ENCODE measurements at places on chromosomes 3 and 15.
A peak's percentile ranks its signal among the peaks of the same experiment; 100 is the strongest.

GRCh38 chr15:95880630-95881029 is 449.9 kb upstream of the NR2F2 start:
- DNase-seq = no peak

GRCh38 chr3:111999484-112000324 is 982 bp downstream of the TAGLN3 start:
- DNase-seq = no peak

DNA sequence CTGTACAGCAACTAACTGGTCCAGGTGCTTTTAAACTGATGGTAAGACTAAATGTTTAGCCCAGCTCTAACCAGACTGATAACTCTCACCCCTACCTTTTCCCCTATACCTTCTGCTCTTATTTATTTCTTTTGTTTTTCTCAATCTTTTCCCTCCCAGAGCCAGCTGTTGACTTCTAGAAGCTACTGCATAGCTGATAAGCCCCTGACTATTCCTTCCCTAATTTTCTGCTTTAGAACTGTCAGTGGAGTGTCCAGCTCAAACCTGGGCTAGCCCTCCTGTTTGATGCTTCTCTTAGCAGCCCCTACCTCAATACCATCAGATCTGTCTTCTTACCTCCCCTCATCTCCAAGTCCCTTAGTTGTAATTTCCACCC is 20.6 kb downstream of the SLC35G2 start:
- no peak for DNase-seq

DNA sequence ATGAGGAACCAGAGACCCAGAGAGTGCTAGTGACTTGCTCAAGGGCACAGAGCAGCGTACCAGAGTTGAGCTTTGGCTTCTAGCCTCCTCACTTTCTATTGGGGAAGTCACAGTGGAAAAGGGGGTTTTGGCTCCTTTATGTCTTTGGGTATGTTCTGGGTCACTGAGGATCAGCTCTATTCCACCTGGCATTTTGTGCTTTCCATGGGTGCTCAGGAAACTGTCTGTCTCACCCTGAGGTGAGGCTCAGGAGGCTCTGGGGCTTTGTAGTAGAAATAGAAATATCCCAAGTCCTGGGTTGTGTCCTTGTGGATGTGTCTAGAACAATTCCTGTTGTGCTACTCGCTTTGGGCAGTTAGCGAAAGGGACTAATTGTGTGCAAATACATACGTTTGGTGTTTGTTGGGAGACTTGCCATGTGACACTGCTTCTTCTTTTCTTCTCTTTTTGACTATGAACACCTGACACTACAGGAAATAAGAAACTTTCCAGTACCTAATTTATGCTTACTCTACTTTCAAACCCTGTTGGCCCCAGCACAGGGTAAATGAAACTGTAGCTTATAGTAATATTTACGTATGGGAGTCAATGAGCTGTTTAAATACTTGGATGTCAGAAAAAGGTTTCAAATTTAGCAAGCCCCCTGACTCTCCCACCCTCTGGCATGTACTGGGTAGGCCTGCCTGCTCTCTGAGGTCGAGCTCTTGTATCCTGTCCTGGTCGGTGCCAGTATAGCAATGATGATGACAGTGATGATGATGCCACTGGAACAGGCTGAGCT is 35.6 kb downstream of the SMAD3 start:
- DNase-seq = no peak

- no peak for DNase-seq
Measured at GRCh38 chr3:136637176-136637575, 115.0 kb downstream of the STAG1 start.

- DNase-seq = peak; percentile 41
Measured at GRCh38 chr3:194300382-194300758, 50.8 kb downstream of the CPN2 start.

DNA sequence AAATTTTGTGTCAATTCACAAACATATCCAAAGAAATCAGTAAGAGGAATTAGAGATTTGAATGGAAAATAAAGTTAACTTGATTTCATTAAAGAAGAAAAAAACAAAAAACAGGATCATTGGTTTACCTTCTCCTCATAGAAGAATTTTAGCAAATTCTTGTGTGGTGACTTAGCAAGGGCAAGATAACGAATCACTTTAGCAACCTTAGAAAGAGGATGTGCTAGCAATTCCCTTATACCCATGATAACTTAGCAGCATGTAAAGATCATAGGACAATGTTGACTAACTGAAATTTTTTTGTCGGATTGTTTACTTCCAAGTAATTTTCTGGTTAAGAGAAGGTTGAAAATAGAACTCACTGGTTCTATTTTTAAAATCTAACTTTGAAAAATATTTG is 609.3 kb downstream of the GBE1 start:
- no peak for DNase-seq

DNA sequence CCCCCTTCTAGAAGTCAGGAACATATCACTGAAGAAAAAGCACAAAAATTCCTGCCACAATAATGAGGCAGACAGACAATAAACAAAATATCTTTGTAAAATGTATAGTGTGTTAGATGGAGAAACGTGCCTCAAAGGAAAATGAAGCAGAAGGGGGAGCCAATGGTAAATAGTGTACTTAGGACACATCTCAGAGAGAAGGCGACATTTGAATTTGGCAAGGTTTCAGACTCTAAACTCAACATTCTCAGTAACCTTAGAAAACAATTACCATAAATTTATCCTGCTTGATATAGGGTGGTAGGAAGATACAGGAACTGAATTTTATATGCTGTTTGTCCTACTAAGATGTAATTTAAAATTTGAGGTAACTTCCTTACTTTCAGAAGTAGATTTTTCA is 52.6 kb upstream of the PTX3 start:
- no peak for DNase-seq

GRCh38 chr15:38247336-38247735 is 5.3 kb upstream of the SPRED1 start:
- DNase-seq = no peak

DNA sequence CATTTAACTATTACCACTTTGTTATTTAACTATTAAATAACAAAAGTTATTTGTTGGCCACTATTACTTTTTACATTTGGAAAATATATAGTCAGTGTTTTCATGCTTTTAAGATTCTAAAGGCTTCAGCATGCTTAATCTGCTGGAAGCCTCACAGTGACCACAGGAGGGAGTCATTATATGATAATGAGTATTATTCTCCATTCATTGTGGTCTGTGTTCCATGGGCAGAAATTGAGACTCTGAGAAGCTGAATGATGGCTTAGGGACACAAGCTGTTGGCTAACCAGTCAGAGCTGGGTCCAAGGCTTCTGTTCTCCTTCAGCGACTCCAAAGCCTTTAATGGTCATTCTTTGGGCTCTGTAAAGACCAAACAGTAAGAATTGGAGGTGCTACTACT is 64.7 kb downstream of the BFSP2 start:
- DNase-seq = no peak

DNA sequence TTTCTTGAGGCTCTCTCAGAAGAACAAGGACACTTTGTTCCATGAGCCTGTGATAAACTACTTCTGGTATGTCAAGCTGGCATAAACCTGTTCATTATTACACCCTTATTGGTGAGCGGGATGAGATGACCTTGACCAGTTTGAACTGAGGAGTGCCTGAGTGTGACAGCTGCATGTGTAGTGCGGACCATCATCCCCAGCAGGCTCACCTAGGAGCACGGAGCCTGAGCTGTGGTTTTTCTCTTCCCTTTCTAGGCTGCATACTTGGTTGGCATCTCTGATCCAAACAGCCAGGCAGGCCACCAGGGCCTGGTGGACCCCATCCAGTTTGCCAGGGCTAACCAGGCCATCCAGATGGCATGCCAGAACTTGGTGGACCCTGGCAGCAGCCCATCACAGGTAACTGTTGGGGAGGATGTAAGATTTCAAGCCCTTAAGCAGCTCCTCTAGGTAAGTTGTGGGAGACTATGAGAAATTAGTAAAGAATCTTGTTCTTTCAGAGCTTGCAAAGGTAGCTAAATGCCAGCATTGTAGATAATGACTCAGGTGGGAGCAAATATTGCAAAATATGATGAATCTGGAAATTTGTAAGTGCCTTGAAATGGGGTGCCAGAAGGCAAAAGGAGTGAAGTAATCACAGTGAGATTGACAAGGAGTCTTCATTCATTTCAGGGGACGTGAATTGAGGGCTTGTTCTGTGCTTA is 288.9 kb upstream of the TPM1 start:
- DNase-seq = no peak

DNA sequence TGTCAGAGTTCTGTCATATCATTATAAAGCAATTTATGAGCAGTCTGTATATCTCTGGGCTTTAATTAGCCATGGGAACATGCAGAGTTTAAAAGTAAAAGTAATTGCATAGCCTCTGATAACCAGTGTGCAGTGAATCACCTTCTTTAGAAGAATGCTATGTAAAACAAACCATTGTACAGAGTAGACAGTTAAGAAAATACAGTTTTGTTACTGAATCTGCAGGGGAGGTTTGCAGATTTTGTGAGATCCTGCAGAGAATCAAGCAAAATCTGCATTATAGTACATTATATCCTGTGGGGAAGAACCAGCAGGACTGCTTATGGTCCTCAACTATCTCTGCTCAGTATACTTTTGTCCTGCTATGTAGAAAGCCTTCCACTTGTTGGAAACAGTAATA is 396.2 kb upstream of the NAALADL2 start:
- no peak for DNase-seq

GRCh38 chr15:52324109-52324508 is 28.5 kb upstream of the MYO5C start:
- no peak for DNase-seq

GRCh38 chr15:47570881-47571640 is 146.2 kb upstream of the SEMA6D start:
- no peak for DNase-seq

- no peak for DNase-seq
Measured at GRCh38 chr3:129695230-129695629, 88.8 kb upstream of the PLXND1 start.

DNA sequence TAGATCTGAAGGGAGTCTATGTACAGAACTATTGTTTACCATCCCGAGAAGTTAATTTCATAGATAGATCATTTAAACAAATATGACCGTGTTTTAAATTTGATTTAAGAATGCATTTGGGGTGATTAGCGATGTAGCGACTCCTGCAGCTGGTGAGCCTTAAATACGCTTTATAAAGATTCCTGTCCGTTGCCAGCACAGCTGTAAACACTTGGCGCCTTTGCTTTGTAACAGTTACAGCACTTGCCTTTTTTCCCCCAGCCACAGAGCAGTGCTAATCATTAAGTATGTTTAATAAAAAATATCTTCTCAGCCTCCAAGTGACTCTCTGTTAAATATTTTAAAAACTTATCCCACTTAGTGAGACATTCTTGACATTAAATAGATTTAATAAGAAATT is 333.8 kb downstream of the FEZF2 start:
- DNase-seq = no peak

DNA sequence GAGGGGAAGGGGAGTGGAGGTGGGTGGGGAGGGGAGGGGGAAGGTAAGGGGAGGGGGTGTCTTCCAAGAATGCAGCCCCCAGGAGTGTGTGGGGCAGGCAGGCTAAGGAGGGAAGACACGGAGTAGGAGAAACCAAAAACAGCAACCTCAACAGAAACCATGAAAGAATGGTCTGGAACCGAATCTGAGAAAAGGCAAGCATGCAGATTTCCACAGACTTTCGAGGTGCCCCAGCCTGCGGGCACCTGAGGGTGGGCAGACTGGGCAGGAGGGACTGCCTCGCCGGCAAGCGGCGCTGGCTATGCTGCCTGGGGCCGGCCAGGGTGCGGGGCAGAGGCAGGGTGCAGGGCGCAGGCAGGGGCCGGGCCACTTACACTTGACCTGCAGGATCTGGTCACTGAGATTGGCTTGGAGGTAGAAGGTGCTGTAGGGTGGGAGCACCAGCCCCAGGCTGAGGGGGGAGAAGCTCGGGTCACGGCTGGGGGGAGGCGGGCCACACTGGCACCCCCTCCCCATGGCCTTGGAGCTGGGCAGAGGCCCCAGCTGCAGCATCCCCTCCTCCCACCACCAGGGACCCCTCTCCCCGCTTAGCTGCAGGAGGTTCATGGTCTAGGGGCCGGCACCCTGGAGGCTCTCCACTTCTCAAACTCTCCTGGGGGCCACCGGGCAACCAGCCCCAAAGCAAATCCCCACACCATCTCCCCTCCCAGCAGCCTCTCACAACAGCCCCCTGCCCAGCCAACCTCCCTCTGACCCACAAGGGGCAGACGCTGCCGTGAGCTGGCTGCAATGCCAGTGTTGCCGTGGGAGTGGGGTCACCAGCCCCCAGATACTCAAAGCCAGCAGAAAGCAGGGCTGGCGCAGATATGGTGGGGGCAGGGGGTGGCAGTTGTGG is 15.3 kb upstream of the TMEM115 start:
- DNase-seq = no peak

DNA sequence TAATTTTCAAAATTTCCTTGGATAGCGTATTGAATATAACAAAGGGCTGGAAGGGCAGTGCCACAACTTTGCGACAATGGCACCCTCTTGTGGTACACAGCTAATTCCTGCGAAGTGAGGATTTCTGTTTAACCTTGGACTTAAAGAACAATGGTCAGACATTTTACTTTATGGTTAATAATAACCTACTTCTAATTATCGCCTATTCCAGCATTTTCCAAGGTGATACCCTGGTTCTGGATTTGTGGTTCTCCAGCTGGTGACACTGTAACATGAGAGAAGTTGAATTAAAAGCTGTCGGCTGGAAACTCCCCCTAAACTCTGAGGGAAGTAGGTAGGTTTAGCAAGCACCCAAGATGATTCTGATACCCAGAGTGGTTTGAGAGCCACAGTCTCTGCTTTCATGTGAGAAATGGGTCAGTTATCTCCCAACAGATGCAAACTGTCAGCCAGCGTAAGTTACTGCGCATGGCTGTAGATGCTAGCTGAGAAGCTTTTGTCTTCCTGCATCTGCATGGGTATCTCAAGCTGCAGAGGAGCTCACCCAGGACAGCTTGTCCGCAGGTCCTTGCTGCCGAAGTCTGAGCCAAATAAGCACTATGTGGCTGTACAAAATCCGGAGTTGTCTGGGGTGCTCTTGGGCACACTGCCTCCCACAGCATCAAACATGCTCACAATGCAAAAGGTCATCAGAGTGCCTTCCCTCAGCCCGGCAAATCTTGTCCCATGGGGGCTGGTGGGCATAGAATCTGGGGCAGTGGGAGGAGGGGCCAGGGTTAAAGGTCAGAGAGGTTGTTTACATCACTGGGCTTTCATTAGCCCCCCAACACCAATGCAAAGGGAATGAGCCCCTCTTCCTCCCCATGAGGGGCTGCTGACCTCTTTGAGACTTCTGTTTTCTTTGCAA is 6.6 kb upstream of the CHSY1 start:
- peak; percentile 42 for DNase-seq

- DNase-seq = no peak
Measured at GRCh38 chr15:86062646-86063243, 16.9 kb upstream of the AGBL1 start.

DNA sequence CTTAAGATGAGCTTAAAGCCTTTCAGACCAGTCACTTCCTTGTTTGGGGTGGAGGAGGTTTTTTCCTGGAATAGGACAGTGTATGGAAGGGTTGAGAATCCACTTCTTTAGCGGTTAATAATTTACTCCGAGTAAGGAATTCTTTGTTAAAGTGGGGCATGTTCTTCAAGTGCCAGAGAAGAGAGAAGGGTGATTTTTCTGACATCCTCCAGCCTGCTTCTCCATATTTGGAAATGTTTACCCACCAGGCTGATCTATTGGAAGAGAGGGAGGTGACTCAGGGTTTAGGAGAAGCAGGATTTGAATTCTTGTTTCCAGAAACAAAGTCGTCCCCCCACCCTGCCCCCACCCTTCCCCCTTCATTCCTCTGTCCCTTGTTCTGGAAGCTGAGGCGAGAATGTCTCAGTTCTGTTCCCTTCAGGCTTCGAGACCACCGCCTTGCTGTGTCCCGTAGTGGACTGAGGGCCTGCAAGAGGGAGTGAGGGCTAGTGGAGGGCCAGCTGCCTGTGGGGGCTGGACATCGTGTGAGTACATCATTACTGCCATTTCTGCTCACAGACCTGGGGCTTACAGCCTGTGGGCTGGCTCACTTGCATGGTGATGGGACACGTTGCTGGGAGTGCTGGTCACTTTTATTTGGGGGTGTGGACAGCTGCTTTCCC is 58.5 kb downstream of the LPP start:
- DNase-seq = no peak
